Activated CD4-positive, CD25-positive, alpha-beta regulatory T cell treated with anti-CD3 and anti-CD28 coated beads, Interleukin-2, amount 50 U/mL, for 72 hours (primary cell): ENCODE measurements at places on chromosomes 3 and 15.

DNA sequence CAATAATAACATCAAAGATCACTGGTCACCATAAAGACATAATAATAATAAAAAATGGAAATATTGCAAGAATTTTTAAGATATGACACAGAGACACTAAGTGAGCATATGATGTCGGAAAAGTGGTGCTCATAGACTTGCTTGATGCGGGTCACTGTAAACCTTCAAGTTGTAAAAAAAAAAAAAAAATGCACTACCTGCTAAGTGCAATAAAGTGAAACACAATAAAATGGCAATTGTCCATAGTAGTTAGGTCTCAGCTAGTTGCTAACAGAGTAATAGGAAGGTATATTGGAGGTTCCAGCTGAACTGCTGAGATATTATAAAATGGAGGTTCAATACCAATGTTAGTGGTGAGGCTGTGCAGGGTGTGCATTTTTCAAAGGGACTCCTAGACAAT lies 146.6 kb upstream of the MRPS22 start:
- no peak for DNase-seq

- no peak for DNase-seq
Measured at GRCh38 chr3:120597445-120598049, 1.4 kb downstream of the NDUFB4 start.

DNA sequence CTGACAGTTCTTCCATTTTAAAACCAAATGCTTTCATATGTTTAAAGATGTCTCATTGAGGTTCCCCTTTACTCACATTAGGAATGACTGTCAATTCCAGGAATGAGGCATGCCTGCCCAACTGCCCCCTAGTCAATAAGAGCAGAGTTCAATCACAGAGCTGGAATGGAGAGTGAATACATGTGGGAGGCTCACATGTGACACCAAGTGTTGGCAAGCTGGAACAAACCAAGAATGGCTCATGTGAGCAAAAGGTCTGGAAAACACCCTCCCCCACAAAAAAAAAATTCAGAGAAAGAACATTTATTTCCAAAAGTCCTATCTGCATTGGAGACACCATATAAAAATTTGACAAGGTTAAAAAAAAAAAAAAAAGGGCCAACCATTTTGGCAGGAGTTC lies 3.7 kb downstream of the PBRM1 start:
- DNase-seq = no peak

DNA sequence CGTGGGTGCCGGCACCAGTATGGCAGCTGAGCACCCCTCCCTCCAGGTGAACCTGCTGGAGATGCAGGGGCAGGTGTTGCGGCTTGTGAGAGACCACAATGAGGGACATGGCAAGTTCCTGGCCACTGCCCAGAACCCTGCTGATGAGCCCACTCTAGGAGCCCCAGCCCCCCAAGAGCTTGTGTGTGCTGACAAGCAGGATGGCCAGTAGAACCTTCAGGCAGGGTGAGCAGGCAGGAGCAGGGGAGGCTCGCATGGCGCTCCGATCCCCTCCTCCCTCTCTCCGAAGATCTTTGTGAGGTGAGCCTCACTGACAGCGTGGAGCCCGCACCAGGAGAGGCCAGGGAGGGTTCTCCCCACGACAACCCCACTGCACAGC lies 29.8 kb downstream of the NGRN start:
- no peak for DNase-seq

DNA sequence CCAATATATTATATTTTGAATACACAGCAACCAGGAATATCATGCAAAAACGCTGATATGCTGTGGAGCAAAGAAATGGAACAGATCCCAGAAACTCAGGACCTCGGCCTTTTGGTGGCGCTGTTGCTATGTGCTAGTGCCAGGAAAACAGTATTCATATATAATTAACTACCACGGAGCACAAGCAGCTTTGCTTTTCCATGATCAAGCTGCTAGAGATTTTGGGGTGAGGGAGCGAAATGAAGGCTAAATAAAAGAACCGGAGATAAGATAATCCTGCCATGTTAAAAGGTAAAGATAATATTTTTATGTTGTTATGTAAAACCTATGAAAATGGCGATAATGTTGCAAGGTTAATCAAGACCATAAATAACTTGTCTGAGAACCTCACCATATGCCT lies 157.7 kb upstream of the FAM3D start:
- DNase-seq = no peak

DNA sequence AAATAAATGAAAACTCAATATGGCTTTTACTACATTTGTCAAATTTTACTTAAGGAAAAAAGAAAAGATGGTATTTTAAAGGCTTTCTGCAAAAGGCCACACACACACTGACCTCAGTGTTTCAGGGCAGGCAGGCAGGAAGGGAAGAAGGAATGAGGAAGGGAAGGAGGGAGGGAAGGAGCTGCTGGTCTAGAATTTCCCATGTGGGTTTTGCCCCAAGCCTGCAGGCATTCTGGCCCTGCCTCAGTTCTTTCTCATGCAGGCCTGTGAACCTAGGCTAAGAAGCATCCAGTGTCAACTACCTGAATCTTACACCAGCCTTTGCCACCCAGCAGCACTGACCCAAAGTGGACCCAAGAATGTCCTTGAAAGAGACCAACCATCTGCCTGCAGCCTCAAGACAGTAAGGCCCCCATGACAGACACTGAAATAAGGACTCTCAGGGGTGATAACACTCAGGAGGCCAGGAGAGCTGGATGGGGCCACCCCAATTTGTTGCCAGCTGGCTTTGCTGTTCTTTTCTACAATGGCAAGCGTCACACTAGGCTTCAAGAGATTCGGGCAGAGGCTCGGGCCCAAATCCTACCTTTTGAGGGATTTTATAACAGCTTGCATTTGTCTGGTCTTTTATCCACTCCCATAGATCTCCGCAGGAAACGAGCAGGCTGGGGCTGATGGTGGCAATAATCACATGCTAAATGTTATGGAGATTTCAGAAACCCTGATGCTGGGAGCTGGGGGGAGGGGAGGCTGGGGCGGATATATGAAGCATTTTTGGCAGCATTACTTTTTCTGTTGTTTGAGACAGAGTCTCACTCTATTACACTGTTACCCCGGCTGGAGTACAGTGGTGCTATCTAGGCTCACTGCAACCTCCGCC lies 51.4 kb downstream of the XXYLT1 start:
- no peak for DNase-seq

GRCh38 chr3:67616046-67616445 lies 38.4 kb downstream of the SUCLG2 start:
- DNase-seq = no peak

DNA sequence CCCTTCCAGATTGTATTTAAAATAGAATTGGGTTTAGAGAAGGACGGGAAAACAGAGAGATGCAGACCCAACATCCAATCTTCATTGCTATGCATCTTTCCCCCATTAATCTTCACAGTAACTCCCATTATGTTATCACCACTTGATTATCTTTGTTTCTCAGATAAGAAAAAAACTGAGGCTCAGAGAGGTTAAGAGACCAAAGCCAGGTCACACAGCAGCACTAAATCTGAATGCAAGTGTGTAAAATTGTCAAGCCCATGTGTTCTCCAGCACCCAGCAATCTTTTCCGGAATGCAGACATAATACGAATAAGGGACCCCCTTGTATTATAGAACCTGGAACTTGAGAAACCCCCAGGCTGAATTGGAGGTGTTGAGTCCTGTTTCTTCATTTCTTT lies 80.5 kb upstream of the TRIM42 start:
- no peak for DNase-seq

GRCh38 chr3:171371354-171371753 lies 88.9 kb downstream of the TNIK start:
- DNase-seq = no peak

DNA sequence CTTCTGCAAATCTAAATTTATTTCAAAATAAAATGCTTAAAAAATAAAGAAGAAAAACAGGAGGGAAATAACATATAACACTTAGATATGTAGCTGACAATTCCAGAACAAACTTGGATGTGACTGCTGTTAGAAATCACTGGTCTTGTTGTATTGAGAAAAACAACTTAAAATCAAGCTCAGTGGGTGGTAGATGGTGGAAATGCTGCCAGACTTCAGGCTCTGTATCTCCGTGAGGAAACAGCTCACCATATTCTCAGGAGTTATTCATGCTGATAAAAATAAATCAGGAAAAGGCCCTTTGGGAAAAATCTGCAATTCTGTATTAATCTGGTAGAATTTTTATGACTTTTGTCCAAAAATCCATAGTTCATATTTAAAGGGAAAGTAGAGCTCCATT lies 477.6 kb downstream of the RAP2B start:
- DNase-seq = no peak

GRCh38 chr15:66098022-66098363 lies 155.6 kb downstream of the MEGF11 start:
- DNase-seq = no peak

- no peak for DNase-seq
Measured at GRCh38 chr3:12138044-12138443, 20.7 kb downstream of the TIMP4 start.

DNA sequence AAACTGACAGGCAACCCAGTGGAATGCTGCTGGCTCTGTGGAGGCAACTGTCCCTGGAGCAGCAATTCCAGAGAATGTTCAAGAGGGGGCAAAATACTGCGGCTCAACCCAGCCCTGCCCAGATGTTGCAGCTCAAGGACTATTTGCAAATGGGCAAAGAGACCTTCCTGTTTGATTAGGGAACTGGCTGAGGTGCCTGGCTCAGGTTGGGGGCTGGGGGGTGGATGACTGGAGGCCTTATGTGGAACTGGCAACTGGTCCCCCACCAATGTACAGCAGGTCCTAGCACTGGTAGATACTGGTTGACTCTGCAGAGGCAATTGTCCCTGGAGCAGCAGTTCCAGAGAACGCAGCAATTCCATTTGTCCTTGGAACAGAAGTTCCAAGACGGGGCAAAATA lies 302.5 kb downstream of the ZPLD1 start:
- DNase-seq = no peak

DNA sequence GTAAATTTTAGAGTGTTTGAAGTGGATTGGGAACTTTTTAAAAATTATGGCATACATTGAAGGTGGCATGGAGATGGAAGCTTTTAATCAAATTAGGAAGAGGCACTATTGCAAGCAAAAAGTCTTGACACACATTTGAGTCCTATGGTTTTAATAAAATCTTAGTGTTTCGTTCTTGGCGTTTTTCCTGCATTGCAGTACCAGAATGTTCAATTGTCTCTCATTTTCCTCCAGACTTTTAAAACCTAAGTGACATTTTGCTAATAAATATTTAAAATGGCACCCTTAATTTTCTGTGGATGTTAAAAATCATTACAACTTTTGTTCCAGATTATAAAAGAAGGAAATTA lies 2.2 kb downstream of the TGFBR2 start:
- no peak for DNase-seq

DNA sequence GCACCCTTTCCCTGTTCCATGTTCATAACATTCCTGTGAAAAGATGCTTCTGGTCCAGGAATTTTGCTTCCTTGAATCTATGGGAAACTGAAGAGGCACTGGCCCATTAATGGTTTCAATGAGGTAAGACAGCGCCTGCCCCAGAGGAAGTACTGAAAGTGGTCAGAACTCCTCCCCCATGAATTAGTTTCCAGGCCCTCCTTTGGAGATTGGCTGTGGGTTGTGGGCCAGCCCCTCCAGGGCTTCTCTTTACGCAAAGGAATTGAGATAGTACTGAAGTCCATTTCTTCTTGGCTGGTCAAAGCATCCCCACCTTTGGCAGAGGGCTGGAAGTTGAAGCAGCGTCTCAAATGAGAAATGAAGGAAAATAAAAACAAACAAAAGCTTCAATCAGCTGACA lies 175.5 kb downstream of the POLR2M start:
- DNase-seq = no peak

DNA sequence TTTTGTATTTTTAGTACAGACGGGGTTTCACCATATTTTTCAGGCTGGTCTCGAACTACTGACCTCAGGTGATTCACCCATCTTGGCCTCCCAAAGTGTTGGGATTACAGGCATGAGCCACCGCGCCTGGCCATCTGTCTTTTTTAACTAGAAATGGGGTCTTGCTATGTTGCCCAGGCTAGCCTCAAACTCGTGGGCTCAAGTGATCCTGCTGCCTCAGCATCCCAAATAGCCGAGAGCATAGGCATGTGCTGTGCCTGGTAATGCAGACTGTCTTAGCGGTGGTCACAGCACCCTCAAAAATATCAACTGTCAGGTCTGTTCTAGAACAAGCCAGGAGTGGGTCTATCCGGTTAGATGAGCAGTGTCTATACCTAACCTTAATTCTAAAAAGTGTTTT lies 48.2 kb downstream of the SPATA12 start:
- DNase-seq = no peak

- no peak for DNase-seq
Measured at GRCh38 chr15:65263313-65263712, 23.4 kb downstream of the PARP16 start.

DNA sequence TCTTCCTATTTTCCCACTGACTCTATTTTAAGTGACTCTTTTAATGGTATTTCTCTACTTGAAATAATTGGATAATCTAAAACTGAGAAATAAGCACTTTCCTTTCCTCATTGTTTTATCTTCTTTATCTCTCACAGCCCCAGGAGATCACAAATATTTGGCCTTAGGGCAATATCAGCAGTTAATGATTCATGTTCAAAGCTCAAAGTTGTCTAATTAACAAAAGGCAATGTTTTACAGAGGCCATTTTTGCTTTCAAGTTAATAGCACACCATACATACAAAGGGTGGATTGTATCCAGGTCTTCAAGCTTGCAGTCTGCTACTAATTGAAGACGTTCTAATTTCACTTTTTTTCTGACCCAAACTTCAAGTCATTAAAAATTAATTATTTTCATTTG lies 120.1 kb downstream of the LRRN1 start:
- no peak for DNase-seq

DNA sequence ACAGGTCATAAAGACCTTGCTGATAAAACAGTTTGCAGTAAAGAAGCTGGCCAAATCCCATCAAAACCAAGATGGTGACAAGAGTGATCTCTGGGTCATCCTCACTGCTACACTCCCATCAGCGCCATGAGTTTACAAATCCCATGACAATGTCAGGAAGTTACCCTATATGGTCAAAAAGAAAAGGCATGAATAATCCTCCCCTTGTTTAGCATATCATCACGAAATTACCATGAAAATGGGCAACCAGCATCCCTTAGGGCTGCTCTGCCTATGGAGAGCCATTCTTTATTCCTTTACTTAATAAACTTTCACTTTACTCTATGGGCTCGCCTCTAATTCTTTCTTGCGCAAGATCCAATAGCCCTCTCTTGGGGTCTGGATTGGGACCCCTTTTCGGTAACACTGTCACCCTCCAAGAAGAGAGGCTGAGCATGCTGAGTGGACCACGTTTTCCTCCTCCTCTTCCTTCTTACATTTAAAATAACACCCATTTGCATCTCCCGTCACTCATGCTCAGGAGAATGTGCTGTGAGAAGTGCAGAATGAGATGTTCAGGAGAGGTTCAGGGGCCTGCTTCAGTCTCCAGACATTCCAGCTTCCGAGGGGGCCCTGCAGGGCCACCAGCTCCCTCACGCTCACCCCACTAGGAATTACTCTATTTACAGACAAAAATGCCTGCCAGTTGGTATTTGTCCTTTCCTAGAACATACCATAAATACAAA lies 47.3 kb downstream of the NSMCE3 start:
- no peak for DNase-seq

DNA sequence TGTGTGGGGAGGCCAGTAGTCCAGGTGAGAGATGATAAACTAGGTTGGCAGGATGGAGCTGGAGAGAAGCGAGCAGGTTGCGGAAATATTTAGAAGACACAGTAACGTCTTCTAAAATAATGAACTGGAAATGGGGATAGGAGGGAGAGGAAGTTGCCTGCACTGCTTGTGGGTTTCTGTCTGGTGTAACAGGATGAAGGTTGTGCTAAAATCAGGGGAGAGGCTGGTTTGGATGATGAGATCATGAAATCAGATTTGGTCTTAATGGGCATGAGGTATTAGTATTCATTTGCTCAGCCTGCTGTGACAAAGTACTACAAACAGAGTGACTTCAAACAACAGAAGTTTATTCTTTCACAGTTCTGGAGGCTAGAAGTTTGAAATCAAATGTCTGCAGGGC lies 32.1 kb upstream of the TNFAIP8L3 start:
- no peak for DNase-seq

GRCh38 chr3:23193831-23194230 lies 9.3 kb upstream of the UBE2E2 start:
- no peak for DNase-seq
